ENCODE measurements at places on chromosomes 12 and 14.

DNA sequence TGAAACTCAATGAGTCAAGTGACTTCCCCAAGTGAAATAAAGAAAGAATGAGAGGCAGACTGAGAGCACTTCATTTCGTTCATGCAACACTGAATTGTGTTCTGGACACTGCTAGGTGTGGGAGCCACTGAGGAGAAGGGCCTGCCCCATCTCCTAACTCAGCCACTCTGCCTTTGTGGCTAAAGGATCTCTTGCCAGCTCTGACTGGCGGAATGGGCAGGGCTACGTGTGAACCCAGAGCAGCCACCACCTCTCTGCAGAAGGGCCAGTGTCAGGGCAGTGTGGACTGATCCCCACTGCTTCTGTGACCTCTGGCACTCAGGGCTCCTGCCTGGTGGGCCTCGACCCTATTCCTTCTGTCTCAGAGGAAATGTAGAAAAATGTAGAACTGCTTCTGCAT, 46.5 kb upstream of the GZMB start:
- DNase-seq, result no peak

DNA sequence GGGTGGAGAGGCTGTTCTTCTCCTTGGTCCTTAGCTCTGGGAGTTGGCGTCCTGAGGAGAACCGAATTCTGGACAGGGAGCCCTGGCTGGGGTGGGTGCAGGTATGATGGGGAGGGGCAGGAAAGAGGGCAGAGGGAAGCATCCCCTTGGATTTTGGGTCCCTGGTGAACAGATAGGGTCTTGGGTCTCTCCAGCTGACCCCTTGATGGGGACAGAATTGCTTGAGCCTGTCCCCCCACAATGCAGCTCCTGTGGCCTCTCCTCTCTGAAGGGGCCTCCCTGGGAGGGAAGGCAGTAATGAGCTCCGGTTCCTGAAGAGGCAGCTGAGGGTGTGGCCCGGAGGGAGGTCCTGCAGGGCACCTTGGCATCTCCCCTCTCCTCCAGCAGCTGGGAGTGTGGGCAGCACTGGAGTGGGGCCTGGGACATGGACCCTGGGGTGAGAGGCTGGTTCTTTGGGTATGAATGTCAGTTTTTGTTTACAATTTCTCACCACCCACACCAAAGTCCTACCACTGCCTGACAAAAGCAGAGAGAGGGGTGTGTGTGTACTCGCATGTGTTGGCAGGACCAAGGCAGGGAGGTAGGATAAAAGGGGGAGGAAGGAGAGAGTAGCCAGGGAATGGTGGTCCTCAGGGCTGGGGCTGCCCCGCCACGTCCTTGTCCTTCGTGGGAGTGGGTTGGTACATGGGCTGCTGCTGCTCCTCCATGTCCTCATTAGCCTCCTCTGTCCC, 7.7 kb upstream of the CEBPE start:
- DNase-seq, result no peak

- DNase-seq, result no peak
These were observed 108.9 kb upstream of the RESF1 start for GRCh38 chr12:31850268-31850667.

- no peak for DNase-seq
These were observed 7.5 kb downstream of the HAL start for GRCh38 chr12:95988506-95989275.

DNA sequence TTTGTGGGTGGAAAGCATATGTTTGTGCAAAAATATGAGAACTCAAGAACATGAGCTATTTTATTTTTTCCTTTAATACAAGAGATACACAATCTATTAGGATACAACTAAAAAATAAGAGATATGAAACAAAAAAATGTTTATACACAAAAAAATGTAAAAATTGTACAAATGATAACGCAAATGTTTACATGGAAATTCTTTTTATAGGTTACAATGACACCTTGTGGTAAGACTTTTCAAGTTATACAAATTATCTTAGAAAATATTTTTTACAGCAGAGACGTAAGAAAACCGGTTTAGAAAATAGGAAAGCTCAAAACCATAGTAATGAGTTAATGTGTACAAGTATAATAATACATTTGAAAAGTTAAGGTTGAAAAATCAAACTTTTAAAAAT, 25.5 kb downstream of the CEP83 start:
- no peak for DNase-seq

DNA sequence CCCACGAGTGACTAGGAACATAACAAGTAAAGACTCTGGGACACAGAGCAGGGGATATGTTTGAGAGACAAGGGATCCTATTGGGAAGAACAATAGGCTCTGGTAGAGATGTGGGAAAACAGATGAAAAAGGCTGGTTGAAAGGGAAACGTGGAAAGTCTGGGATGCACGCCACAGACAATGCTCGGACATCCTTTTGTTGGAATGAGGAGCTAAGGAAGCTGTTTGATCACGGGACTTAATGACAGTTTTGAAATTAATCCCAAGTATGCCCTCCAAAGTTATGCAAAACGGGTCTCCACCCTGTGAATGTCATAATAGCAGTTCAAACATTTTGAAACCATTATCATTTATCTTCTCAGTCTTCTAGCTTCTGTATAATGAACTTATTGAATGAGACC, 31.7 kb upstream of the ANO2 start:
- DNase-seq, result no peak

DNA sequence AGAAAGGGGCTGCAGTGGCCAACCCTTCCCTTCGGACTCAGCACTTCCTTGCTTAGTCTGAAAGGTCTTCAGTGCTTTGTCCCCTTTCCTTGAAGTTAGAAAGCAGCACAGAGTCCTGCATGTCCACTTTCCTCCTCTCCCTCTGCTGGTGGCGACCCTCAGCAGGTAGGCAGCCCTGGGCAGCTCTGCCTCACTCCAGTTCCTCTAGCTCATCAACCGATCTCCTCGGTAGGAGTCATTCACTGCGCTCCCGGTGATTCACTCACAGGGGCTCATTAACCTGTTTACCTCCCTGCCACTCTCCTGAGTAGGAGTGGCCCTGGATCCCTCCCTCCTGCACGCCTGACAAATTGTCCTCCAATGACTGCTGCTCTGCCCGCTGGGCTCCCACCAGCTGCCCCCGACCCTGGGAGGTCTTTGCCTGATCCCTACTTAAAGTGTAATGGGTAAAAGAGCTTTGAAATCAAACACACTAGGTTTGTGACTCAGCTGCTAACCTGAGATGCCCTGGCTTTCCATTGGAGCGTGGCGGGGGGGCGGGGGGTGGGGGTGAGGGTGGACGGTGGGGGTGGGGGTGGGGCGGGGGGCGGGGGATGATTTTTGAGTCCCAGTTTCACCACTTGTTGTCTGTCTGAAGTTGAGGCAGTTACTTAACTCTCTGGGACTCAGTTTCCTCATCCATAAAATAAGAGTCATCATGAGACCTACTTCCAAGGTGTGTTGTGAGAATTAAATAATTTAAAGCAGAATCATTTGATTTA, 4.2 kb downstream of the SCNN1A start:
- no peak for DNase-seq

- no peak for DNase-seq
These were observed 42.2 kb upstream of the NOS1 start for GRCh38 chr12:117403586-117404139.

GRCh38 chr12:21764950-21765349, 9.6 kb downstream of the KCNJ8 start:
- no peak for DNase-seq

GRCh38 chr14:60206837-60207533, 41.8 kb upstream of the DHRS7 start:
- no peak for DNase-seq

- no peak for DNase-seq
These were observed 8.3 kb downstream of the PXN start for GRCh38 chr12:120257041-120257821.

- no peak for DNase-seq
These were observed 128.4 kb upstream of the SSTR1 start for GRCh38 chr14:38079268-38079667.

- DNase-seq, result no peak
These were observed 623 bp upstream of the C14orf132 start for GRCh38 chr14:96038558-96038919.

GRCh38 chr12:101599771-101600484, 5.2 kb downstream of the MYBPC1 start:
- no peak for DNase-seq

GRCh38 chr12:34603382-34604035, 581.2 kb downstream of the ALG10 start:
- DNase-seq, result no peak

DNA sequence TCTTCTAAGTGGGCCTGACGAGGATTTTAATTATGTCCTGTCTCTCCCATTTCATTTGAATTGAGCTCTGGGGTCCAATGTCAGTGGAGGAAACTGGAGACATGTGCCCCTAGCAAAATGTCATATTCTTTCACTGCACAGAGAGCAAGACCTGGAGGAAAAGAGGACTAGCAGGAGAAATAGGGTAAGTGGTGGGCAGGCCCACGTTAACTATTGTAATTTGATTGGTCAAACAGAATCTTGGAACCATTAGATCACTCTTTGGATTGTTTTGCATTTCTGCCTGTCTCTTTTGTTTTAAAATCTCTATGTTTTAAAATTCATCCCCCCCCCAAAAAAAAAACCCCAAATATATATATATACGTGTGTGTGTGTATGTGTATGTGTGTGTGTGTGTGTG, 113.9 kb upstream of the PELI2 start:
- no peak for DNase-seq

GRCh38 chr12:101653503-101653902, 43.9 kb upstream of the CHPT1 start:
- DNase-seq, result peak; percentile 36

- DNase-seq, result no peak
These were observed 156.3 kb upstream of the LRIG3 start for GRCh38 chr12:59076622-59077021.

DNA sequence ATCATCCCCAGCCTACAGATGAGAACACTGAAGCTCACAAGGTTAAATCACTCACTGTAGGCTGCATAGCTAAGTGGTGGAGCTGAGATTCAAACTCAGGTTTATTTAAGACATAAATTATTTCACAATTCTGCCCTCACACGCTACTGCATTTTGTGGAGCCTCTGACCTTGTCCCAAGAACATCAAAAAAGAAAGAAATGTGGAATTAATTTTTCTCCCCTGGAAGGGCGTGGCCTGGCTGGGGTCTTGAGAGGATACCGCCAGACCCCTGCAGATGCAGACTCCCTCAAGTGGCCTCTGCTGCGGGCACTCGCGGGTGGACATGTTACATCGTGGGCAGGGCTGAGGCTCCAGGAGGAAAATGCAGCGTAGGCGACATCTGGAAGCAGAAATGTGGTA, 40.6 kb downstream of the LTBP2 start:
- DNase-seq, result no peak

DNA sequence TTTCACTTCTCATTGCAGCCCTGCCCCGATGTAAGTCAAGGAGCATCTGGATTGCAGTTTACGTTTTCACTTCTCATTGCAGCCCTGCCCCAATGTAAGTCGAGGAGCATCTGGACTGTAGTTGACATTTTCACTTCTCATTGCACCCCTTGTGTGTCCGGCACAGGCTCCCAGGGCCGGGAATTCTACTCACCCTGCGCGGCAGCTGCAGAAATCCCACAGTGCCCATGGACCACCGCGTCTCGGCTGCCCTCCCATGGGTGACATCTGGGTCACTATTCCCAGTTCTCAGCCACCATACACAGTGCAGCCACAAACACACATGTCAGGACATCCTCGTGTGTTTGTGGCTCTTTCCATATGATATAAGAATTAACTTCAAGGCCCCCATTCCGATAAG, 378.5 kb downstream of the ADGRD1 start:
- no peak for DNase-seq

DNA sequence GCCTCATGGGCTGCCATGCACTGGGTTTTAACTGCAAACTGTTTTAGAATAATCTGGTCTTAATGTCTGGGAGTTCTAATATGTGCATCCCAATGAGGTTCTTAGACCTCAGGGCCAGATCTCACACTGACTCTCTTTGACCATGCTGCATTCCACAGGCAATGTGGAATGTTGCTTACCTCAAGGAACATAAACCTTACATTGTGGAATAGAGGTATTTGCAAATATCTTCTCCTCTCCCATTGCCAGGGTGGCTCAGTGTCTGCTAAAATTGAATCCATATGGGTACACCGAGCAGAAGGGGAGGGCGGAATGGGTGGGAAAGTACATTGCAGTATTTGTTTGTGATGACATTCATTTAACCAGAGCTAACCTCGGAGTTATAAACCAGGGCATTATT, 78.6 kb downstream of the CHST11 start:
- DNase-seq, result no peak

GRCh38 chr14:65438266-65438933, 25.9 kb downstream of the FUT8 start:
- DNase-seq, result no peak

GRCh38 chr14:22319526-22320361, 269.3 kb downstream of the DAD1 start:
- DNase-seq, result no peak

DNA sequence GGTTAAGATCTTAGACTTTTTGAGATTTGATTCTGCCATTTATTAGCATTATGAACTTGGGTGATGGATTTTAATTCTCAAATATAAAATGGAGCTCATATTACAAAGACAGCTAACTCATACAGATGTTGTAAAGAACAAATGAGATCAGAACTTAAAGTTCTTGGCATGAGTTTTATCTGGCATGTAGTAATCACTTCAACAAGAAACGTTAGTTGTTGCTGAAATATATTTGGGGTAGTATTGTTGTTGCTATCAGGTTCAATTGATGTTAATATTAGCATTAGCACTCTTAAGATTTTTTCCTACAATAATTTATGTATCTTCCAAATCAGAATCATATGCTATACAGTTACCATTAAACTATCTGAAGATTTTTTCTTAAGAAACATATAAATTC, 71.0 kb downstream of the SLC6A15 start:
- DNase-seq, result no peak

DNA sequence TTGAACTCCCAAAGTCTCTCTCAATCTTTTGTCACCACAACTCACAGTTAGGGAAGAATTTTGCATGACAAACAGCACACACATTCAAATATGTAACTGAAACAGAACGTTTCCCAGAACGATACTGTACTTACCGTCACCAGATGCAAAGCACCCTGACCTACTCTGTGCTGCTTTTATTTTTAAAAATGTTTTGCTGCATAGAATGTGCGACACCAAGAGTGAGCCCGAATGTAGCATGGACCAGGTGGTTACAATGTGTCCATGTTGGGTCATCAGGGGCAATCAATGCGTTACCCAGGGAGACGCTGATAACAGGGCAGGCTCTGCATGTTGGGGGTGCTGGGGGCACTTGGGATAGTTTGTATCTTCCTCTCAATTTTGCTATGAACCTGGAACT, 14.6 kb upstream of the EIF5 start:
- no peak for DNase-seq

GRCh38 chr12:69929531-69929930, 104.5 kb downstream of the MYRFL start:
- DNase-seq, result no peak

DNA sequence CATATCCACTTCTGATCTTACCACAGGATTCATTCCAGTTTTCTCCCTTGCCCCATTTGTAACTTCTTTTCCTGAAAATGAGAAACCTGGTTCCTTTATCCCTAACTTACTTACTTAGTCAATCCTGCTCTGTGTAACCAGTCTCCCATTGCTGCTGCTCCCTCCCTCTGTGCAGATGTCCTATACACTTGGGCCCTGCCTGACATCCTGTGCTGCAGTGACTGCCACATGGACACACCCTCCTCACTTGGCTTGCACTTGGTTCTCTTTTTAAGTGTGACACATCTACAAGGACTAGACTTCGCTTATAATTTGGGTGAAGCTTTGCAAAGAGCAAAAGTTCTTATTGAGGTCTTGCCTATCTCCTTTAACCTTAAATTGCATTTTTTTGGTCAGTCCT, 51.4 kb downstream of the FGD4 start:
- no peak for DNase-seq

GRCh38 chr14:54480830-54481562, 7.8 kb downstream of the GMFB start:
- DNase-seq, result no peak

GRCh38 chr14:64630778-64631177, 73.4 kb upstream of the PLEKHG3 start:
- no peak for DNase-seq
